Skin of body (tissue), 3 donors: ENCODE measurements at places on chromosomes 1 and 21.

- DNase-seq = no peak
Observed at GRCh38 chr1:110485725-110486124, 33.2 kb downstream of the KCNA10 start.

DNA sequence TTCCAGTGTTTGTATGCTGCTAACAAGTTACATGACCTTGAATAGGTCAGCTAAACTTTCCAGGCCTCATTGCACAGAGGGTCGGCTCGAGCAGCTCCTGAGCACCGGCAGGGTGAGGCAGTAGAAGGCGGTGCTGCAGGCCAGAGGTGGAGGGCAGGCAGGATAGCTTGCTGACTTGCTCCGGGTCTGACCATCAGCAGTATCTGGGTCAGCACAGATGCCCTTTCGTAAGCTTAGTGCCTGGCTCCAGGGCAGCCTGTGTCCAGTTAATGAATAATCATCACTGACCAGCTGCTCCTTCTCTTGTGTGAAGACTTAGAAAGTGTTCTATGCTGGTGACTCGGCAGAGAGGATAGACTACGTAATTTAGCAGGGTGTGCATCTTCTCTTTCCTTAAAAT, 6.9 kb downstream of the MAPKAPK2 start:
- DNase-seq = no peak

- DNase-seq = no peak
Observed at GRCh38 chr21:15455819-15456462, 273.8 kb upstream of the USP25 start.

DNA sequence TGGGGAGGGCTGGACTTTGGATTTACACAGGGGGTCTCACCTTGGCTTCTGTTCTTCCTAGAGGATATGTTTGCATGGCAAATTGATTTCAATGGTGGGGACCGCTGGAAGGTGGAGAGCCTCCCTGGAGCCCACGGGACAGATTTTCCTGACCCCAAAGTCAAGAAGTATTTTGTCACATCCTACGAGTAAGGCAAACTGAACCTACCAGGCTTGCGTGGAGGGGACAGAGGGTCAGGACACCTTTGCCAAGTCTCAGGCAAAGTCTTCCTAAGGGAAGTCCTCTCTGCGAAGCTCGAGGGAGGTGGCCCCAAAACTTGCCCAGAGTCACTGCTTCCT, 7.2 kb downstream of the FBXO6 start:
- no peak for DNase-seq

DNA sequence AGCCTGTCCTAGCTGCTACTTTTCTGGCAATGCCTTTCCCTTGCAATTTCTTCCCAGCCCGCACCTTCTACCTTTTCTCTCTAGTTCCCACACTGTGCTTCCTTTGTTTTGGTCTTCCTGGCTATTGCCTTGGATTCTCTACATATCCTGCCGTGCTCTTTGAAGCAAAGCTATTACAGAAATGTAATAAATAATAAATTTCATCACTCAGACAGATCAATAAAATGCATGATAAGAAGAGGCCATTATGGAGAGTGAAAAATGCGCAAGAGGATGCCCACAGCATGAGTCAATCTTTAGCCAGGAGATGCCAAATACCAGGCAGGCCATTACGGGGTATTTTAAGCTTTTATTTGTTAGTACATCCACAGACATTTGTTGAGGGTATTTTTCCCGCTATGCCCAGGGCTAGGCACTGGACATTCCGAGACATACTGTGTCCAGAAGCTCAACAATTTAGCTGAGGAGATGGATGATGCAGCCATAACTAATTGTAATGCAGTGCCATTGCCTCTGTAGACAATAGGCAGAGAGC, 163.6 kb downstream of the ST6GALNAC3 start:
- no peak for DNase-seq

DNA sequence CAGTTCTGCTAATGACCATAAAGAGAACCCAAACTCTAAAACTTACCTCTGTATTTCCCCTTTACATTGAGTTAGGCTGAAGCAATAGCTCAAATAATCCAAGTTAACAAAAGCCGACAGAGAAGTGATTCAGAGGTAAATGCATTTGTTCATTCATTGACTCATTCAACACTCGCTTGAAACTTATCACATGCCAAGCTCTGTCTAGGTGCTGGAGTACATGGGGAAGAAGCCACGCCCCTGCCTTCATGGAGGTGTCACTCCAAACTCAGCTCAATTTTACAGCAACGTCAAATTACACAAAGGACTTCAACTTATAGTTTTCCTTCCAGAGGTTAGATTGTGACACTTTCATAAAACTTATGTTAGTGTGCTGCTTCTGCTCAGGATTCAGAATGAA, 45.8 kb downstream of the SLC25A24 start:
- DNase-seq = no peak

- no peak for DNase-seq
Observed at GRCh38 chr21:27802816-27803475, 836.1 kb upstream of the ADAMTS5 start.

DNA sequence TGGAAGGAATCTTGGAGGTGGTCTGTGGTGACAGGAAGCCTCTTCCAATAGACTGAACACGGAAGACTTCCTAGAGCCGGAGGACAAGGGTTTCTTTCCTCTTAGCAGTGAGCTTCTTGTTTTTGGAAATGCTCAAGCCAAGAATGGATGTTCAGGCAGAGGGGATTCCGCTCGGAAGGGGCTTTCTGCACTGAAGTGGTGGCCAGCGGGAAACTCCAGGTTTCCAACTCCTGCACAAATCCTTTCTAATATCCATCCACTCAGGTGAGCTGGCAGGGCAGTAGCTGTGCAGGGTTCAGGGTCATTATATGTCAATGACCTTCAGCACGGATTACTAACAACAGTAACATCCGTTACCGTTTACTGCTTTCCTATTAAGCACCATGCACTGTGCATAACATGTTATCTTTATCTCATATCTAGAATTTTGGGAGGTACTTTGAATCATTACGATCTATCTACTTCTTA, 573 bp upstream of the CPT2 start:
- DNase-seq = peak; percentile 30

GRCh38 chr1:156804572-156805243, 11.9 kb downstream of the SH2D2A start:
- no peak for DNase-seq

DNA sequence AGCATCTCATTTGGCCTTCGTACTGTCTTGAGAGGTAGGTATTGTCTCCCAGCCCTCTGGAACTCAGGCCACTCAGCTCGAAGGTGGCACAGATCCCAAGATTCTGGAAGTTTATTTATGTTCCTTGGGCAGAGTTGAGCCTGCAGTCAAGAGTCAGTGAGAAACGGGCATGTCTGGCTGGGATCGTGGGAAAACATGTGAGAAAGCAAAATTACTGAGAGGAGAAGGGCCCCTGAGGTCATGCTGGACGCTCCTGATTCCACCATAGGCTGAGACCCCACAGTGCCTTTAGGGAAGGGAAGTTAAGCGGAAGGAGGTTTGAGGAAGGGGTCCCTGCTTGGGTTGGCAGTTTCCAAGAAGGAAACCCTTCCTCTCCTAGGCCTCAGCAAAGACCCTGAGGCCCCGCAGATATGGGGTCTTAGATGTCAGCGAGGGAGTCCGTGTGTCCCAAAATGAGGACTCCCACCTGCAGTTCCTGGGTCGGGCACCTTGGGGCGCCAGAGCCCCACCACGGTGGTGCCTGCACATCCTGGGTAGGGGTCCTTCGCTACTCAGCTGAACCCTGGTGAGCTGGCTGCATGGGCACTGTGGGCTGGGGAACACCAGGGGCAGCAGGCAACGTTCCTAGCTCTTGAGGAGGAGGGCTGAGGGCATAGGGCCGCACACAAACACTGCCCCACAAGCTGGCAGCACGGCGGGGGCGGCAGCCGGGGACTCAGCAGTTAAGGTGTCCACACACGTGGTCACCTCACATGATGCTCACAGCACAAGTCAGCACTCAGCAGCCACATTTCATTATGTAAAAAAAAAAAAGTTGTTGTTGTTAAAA, 12.3 kb upstream of the SEMA4A start:
- no peak for DNase-seq

GRCh38 chr1:75062111-75062510, 72.1 kb upstream of the LHX8 start:
- no peak for DNase-seq

- DNase-seq = no peak
Observed at GRCh38 chr1:112386024-112386723, 9.8 kb upstream of the CTTNBP2NL start.

- no peak for DNase-seq
Observed at GRCh38 chr1:245014247-245015029, 140.3 kb upstream of the KIF26B start.

DNA sequence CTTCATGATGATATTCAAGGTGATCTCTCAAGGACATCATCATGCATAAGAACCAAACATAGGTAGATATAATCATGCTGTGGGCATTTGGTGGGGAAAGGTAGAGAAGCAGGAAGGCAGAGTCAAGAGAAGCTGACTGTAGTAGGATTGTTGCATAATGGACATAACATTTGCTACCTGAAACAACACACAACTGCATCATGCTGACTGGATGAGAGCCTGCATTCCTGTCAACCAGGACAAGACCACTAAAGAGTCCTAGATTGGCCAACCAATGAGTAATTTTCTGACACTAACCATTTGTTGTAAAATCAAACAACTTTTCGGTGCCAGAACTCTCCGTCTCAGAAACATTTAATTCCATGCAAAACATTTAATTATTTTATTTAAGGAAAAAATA, 377.2 kb downstream of the PLPP3 start:
- no peak for DNase-seq

GRCh38 chr1:73042403-73042802, 760.1 kb upstream of the NEGR1 start:
- DNase-seq = no peak

GRCh38 chr1:219271818-219272535, 98.3 kb downstream of the LYPLAL1 start:
- peak; percentile 7 for DNase-seq

- DNase-seq = no peak
Observed at GRCh38 chr1:110783292-110783918, 89.5 kb upstream of the CD53 start.

- no peak for DNase-seq
Observed at GRCh38 chr1:211174375-211174774, 40.4 kb upstream of the KCNH1 start.

DNA sequence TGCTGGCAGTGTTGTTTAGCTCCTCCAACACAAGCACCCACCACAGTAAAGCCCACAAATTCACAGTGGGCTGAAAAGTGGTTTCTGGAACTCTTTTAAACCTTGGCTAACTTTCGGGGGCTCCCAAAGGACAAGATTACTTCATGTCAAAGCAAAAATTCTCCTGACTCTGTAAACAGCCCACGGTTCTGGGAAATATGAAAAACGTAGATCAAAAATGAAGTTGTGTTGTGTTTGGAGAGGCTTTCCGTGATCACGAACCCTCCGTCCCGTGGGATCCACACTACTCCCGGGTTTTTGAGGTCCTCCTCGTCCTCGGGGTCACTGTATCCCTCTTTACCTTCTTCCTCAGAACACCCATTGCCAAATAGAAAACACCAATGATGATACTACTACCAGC, 159.0 kb upstream of the RUNX1 start:
- DNase-seq = no peak

DNA sequence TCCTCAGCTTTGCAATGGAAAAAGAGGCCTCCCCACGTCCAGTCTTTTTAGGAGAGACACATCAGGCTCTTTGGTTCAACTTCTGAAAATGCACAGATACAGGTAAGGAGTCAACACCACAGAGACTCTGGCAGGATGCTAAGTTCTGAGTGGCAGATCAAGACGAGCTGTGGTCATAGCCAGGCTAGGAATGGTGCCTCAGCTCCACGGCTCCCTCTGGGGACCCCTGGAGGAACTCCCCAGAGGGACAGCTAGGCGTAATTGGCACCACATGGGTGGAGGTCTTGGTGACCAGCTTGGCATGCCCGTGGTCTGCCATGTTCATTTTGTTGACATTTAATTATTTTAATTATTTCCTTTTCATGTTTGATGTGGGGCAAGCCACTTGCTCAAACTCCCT, 206.1 kb downstream of the KAZN start:
- DNase-seq = no peak

GRCh38 chr1:205913451-205914154, 29.7 kb downstream of the SLC26A9 start:
- DNase-seq = peak; percentile 27

DNA sequence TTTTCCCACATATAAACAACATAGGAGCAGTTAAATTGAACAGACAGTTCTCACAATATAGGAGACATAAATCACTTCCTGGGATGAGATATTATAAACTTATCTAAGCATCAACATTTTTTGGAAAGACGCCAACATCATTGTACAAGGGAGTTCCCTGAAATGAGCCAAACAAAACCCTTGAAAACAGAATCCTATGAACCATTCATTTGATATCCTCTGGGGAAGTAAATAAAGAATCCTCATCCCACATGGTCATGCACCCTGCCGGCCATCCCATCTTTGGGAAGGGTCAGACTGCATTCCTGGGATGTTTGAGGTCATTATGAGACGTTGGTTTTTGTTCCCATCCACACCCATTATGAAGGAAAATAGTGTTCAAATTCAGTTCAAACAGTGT, 111.8 kb upstream of the USP25 start:
- no peak for DNase-seq

- peak; percentile 44 for DNase-seq
Observed at GRCh38 chr1:150764617-150765101, 919 bp downstream of the CTSS start.

DNA sequence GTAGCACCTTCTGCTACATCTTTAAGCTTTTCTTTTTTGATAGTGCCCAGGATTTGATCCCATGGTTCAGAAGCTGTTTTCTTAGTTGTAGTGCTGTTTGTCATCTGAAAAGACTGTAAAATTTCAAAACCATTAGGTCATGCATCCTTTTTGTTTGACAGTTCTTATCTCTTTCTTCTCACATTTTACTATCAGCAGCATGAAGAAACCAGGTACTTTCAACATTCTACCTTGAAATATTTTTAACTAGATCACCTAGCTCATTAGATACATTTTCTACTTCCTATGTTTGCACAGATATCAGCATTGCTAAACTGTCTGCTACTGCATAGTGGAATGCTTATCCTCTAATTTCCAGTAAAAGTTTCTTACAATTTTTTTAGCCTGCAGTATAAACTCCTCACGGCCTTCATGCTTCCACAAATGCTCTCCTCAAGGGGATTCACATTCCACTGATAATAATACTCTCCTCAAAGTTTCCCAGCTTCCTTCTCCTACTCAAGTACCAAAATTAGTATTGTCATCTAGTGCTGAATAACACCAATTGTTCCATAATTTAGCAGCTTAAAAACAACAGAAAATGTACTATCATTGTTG, 243.9 kb upstream of the ZRANB2 start:
- DNase-seq = no peak

- DNase-seq = no peak
Observed at GRCh38 chr21:15309721-15310120, 244.9 kb upstream of the NRIP1 start.

DNA sequence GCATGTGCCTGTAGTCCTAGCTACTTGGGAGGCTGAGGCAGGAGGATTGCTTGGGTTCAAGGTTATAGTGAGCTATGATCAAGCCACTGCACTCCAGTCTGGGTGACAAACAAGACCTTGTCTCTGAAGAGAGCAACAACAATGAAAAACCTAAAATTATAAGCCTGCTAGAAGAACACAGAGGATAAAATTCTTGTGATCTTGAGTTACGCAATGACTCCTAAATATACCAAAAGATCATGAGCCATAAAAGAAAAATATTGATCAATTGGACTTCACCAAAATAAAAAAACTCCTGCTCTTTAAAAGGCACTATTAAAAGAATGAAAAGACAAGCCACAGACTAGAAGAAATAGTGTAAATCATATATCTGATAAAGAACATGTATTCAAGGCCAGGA, 22.3 kb downstream of the LDLRAD1 start:
- DNase-seq = no peak
